ENCODE measurements at places on chromosomes 3 and 15.

DNA sequence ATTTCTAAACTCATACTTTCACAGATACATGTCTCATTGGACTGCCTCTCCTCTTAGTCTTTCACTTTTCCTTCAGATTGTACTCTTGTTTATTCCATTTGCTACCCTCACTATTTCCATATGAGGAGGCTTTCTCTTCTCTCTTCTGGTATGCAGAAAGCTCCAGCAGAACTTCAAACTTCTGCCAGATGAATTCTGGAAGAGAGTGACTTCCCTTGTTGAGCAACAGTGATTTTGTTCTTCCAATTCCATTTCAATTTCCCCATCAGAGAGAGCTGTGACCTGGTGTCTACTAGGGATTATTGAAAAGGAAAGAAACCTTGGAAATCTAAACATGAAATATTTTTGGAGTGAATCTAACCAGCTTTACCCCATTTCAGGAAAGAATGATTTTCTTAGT lies 523.2 kb upstream of the ZNF717 start:
- no peaks in the 10 kb centered on the region for H3K27me3 ChIP-seq
- no peak overlapping the region for H3K4me3 ChIP-seq

- H3K27ac ChIP-seq = no peak overlapping the region
- H3K36me3 ChIP-seq = no peaks in the 10 kb centered on the region
- no peaks in the 10 kb centered on the region for H3K27me3 ChIP-seq
These were observed 762.4 kb upstream of the DPPA4 start for GRCh38 chr3:110099711-110100110.

- H3K36me3 ChIP-seq = no peaks in the 10 kb centered on the region
- H3K4me3 ChIP-seq = no peak overlapping the region
- ATAC-seq = no peak
- H3K4me1 ChIP-seq = no peaks in the 10 kb centered on the region
- H3K27ac ChIP-seq = no peak overlapping the region
- no peaks in the 10 kb centered on the region for H3K27me3 ChIP-seq
These were observed 3.0 kb downstream of the KNG1 start for GRCh38 chr3:186719945-186720739.

GRCh38 chr3:125322166-125322565 lies 53.0 kb downstream of the ZNF148 start:
- no peak for ATAC-seq
- peaks cover 4% of the 10 kb centered on the region for H3K4me1 ChIP-seq
- H3K27me3 ChIP-seq = no peaks in the 10 kb centered on the region

DNA sequence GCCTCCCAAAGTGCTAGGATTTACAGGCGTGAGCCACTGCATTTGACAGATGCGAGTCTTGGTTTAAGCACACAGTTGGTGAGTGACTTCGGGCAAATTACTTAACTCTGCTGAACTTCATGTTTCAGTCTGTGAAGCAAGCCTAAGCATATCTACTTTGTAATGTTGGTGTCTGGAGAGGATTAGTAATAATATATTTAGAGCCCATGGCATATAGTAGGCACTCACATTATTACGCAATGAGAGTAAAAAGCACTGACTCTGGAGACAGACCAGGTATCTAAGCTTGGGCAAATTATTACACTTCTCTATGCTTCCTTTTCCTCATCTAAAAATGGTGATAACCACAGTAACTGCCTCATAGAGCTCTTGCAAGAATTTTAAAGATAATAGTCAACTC lies 208.7 kb upstream of the P2RY1 start:
- no peaks in the 10 kb centered on the region for H3K36me3 ChIP-seq
- no peak overlapping the region for H3K4me3 ChIP-seq
- no peak for ATAC-seq
- no peak overlapping the region for H3K27ac ChIP-seq

GRCh38 chr3:85785766-85786165 lies 827.0 kb downstream of the CADM2 start:
- H3K27ac ChIP-seq = no peak overlapping the region
- no peaks in the 10 kb centered on the region for H3K27me3 ChIP-seq
- H3K4me1 ChIP-seq = no peaks in the 10 kb centered on the region
- ATAC-seq = no peak

- peaks cover 8% of the 10 kb centered on the region for H3K27me3 ChIP-seq
- no peaks in the 10 kb centered on the region for H3K36me3 ChIP-seq
- no peak for ATAC-seq
- no peak overlapping the region for H3K27ac ChIP-seq
These were observed 70.4 kb downstream of the GJD2 start for GRCh38 chr15:34684351-34684750.

DNA sequence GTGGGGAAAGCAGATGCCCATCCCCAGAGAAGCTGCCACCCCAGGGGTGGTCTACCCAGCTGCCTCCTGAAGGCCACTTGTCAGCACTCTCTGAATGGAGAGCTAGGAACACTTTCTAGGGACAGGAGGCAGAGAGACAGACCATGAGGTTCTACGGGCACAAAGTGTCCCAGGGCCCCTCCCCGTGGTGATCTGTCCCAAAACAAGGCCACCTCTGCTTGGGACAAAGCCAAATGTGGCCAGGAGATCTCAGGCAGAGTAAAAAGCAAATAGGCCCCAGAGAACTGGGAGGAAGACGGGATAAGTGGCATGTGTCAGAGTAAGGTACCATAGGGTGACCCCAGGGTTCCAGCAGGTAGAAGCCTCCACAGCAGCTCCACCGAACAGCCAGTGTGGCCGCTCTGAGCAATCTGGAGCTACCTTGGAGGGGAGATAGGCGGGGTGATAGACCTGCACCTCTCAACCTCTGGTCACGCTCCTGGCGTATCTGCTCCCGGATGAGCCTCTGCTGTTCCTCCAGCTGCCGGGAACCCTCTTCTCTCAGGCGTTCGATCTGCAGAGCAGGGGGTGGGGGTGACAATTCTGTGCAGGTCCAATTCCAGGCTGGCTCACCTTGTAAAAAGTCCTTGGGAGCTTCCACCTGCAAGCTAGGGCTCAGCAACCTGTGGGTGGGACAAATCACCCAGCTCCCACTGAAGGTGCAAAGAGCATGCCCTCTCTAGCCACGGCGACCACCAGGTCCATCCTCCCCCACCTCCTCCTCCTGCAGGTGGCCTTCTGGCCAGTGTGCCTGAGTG lies 6.2 kb downstream of the C15orf62 start:
- H3K4me1 ChIP-seq = peaks cover 9% of the 10 kb centered on the region
- no peaks in the 10 kb centered on the region for H3K27me3 ChIP-seq
- no peak overlapping the region for H3K4me3 ChIP-seq
- no peak overlapping the region for H3K27ac ChIP-seq
- peaks cover 58% of the 10 kb centered on the region for H3K36me3 ChIP-seq

DNA sequence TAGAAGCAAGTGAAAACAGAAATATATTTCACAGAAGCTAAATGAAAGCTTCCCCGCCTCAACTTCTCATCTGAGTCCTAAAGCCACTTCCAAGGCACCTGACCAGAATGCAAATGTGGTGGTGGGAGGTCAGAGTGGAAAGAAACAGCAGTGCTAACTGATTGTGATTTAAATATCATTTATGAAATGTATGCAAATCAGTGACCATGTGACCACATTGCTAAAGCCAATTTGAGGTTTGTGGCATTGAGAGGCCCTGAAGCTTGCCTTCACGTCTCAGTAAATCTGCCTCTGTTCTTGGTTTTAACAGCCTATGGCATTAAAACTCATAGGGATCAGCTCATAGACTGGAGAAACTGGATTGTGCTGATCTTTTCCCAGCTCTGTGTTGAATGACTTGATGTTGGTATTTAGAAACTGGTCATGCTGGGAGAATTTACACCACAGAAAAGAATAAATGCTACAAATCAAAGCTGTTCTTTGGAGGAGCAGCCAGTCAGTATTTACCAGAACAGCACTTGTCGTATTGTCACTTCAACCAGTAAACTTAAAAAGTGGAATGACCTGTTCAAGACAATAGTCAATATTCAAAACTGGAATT lies 481.4 kb upstream of the ALCAM start:
- H3K27me3 ChIP-seq = no peaks in the 10 kb centered on the region
- H3K4me3 ChIP-seq = no peak overlapping the region
- peak; percentile 37 for ATAC-seq
- peaks cover 31% of the 10 kb centered on the region for H3K4me1 ChIP-seq
- H3K36me3 ChIP-seq = no peaks in the 10 kb centered on the region

DNA sequence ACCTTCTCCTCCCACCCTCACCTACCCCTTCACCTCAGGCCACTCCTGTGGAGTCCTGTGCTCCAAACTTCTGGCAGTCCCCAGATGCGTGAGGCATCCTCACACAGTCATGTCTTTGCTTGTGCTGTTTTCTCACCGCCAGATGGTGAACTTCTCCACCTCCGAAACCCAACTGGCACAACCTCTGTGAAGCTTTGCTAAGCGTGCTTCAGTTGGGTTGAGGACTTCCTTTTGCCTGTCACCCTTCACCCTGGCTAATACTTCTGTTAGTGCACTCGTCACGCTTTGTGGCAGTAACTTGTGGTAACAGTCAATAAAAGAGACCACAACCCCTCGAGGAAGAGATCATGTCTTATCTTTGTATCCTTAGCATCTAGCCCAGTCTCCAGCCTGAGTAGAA lies 42.0 kb upstream of the SKOR1 start:
- peaks cover 8% of the 10 kb centered on the region for H3K36me3 ChIP-seq
- ATAC-seq = peak; percentile 87
- no peaks in the 10 kb centered on the region for H3K27me3 ChIP-seq
- peaks cover 46% of the 10 kb centered on the region for H3K4me1 ChIP-seq
- H3K27ac ChIP-seq = peak overlapping the region; percentile 73
- H3K4me3 ChIP-seq = no peak overlapping the region

DNA sequence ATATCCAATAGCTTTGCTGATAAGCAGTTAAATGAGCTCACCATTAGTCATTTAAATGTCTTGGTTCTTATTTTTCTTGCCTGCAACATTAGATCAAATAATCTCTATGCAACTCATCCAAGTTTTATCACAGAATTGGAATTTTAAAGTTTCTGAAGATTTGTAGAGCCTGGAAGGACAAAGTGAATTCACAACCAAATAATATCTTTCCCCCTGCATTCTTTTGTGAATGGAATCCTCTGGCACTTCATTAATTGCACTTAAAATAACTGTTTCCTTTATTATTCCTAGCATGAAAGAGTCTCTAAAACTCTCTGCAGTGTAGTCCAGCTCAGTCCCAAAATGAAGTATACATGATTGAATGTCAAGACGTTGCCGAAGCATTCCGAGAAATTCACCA lies 345.6 kb upstream of the TGFBR2 start:
- no peak for ATAC-seq
- H3K27ac ChIP-seq = no peak overlapping the region
- H3K4me3 ChIP-seq = no peak overlapping the region
- peaks cover 4% of the 10 kb centered on the region for H3K36me3 ChIP-seq
- H3K27me3 ChIP-seq = no peaks in the 10 kb centered on the region

Data from stimulated activated memory B cell treated with anti-CD40 and anti-IgM and Interleukin-4, amounts not matched to agents 10 μg/mL and 1 μg/mL and 100 μg/mL, for 72 hours (primary cell).